ENCODE measurements at places on chromosomes 3 and 15.

DNA sequence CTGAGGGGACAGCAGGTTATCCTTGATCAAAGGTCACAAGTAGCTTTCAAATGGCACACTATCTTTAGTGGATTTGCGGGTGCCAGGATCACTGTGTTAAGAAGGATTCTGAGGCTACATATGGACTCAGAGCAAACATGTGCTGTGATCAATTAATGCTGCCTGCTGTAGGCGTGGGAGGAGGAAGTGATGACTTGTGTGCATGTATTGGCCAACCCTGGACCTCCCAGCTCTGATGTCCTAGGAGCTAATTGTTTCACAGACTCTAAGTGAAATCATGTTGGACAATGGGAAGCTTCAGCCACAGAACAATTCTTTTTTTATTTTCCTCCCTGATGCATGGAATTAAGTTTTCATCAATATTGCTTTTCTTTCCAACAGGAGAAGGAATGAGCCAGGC, 24.4 kb downstream of the FAH start:
- no peak for DNase-seq

GRCh38 chr3:181497358-181497757, 214.4 kb upstream of the SOX2 start:
- no peak for DNase-seq

- DNase-seq: peak; percentile 68
Observed at GRCh38 chr15:72199721-72200212, 2.2 kb upstream of the GRAMD2A start.

- DNase-seq: no peak
Observed at GRCh38 chr3:143063018-143063417, 56.6 kb upstream of the CHST2 start.

GRCh38 chr15:43872416-43873020, 45.7 kb downstream of the WDR76 start:
- peak; percentile 68 for DNase-seq

DNA sequence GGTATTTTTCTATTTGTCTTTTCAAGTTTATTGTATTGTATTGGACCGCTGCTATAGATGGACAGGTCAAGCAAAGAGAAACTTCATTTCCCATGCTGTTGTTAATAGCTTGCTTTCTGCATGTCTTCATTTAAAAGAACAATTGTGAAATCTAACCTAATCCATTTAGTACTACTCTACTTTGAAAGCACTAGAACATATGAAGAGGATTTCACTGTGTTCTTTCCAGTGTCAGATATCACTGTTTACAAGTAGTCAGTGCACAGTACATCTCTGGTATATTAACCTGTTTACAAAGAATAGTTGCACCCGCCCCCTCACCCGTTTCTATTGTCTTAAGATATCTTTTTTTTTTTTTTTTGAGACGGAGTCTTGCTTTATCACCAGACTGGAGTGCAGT, 21.8 kb upstream of the EDEM1 start:
- no peak for DNase-seq

- DNase-seq: no peak
Observed at GRCh38 chr15:91953432-91953831, 99.9 kb downstream of the SLCO3A1 start.

GRCh38 chr3:71425491-71426071, 157.9 kb downstream of the FOXP1 start:
- no peak for DNase-seq

GRCh38 chr3:128053614-128054013, 1.4 kb downstream of the SEC61A1 start:
- DNase-seq: no peak

DNA sequence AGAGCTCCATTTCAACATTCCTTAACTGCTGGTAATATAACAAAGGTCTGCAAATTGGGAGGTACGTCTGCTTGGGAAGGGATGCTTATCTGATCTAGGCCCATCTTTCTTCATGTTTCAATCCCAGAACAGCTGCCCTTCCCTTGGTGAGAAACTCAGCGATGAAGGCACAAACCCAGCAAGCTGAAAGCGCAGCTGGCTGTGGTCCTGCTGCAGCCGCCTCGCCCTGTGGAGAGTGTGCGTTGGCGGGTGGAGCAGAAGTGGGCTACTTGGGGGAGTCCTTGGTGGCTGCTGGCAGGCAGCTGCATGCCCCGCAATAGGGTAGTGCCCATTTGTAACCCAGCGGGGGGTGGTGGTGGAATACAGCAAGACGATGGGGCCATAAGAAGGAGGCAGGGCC, 160.6 kb upstream of the WNT5A start:
- DNase-seq: no peak

- DNase-seq: no peak
Observed at GRCh38 chr3:160287666-160288065, 62.4 kb downstream of the C3orf80 start.

GRCh38 chr3:188179006-188179966, 25.3 kb downstream of the LPP start:
- DNase-seq: no peak

DNA sequence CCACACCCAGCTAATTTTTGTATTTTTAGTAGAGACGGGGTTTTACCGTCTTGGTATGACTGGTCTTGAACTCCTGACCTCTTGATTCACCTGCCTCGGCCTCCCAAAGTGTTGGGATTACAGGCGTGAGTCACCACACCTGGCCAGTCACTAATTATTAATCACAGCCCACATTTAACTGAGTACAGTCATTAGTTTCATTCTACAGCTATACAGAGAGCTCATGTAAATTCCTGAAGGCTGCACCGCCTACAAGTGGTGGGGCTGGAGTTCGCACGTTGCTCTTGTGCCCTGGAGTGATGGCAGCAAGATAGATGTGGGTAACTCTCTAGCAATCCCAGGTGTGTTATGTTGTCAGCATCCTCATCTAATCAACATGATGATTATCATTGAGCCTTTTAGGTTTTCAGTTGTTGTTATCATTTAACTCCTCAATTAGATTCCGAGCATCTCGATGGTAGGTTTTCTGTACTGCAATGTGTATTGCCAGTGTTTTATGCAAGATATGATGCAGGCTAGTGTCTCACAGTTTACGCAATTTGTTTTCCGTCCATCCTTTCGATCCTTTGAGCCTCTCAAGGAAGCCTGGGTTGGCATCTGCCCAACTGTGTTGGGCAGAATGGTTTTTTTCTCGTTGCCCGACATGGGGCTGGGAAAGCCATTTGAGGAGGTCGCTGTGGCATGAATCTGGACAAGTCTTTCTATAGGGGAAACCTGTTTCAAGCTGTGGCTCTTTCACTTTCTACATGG, 216.3 kb downstream of the LPP start:
- DNase-seq: no peak

- DNase-seq: no peak
Observed at GRCh38 chr15:52080706-52081392, 31.7 kb downstream of the BCL2L10 start.

DNA sequence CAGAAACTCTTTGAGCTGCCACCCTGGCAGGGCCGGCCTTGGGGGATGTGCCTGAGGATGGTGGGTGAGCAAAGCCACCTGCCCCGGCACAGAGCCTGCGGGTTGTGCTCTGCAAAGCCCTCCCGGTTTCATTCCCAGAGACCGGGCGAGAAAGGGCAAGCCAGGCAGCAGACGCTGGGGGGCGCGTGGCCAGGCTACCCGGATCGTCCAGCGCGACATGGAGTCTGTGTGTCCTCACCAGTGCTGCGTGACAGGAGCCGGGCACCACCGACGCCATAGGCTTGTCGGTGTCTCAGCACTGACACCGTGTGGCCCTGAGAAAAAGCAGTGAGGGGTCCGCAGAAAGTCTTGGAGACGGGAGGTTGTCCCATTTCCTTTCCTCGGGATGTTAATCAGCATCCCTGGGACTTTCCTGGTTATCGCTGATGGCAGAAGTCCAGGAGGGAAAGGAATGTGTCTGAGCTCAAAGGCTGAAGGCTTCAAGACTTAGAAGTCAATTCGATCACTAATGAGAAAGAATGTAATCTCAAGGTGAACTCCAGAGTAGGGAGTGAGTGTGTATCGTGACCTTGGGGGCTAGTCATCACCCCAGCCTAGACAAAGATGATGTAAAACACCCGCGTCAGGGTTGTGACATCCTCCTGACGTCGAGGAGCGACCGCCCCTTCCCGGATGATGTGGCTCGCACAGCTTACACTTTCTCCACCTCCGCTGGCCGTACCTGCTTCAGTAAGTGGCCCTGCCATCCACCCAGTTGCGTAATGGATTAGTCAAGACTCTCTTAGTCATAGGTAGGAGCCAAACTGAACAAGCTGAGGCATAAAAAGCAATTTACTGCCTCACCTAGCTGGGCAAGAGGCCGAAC, 36.3 kb upstream of the PLA2G4E start:
- DNase-seq: peak; percentile 23

DNA sequence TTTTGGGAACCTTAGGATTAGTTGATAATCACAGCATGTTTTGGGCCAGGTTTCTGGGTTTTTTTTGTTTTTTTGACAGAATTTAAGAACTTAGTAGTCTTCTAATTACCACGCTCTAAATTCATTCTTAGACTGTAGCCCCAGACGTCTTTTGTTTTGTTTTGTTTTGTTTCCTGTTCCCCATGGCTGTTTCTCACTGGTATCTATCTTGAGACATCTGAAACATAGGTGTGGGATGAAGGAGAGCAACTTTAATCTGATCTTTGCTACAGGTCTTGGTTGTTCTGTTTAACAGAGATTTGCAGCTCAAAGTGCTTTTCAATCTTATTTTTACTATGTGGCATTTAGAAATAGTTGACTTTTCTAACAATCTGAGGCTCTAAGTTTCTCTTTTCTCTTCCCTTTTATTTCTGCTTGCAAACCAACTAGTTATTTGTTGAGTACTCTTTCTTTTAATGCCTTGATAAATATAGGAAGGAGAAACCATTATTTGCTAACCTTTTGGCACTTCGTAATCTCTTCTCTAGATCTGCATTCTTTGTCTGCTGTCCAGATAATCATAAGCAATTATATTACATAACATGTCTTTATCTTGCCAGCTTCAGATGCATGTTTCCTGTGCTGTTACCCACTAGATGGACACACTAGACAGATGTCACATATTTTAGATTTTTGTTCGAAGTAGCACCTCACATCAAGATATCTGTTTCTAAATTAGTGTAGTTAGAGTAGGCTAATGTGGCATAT, 40.9 kb downstream of the FBXL2 start:
- no peak for DNase-seq

DNA sequence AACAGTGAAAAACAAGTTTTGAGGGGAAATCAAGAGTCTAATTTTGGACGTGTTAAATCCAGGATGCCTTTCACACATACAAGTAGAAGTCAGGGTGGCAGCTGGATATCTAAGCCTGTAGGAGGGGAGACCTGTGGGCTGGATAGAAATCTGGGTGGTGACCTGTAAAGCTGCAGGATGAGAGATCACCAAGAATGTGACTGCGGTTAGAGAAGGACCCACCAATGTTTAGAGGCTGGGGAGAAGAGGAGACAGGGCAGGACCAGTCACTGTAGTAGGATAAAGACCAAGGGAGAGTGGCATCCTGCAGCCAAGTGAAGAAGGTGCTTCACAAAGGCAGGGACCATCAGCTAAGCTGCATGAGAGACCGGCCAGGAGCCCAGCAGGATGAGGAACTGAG, 36.2 kb downstream of the MRAS start:
- no peak for DNase-seq

DNA sequence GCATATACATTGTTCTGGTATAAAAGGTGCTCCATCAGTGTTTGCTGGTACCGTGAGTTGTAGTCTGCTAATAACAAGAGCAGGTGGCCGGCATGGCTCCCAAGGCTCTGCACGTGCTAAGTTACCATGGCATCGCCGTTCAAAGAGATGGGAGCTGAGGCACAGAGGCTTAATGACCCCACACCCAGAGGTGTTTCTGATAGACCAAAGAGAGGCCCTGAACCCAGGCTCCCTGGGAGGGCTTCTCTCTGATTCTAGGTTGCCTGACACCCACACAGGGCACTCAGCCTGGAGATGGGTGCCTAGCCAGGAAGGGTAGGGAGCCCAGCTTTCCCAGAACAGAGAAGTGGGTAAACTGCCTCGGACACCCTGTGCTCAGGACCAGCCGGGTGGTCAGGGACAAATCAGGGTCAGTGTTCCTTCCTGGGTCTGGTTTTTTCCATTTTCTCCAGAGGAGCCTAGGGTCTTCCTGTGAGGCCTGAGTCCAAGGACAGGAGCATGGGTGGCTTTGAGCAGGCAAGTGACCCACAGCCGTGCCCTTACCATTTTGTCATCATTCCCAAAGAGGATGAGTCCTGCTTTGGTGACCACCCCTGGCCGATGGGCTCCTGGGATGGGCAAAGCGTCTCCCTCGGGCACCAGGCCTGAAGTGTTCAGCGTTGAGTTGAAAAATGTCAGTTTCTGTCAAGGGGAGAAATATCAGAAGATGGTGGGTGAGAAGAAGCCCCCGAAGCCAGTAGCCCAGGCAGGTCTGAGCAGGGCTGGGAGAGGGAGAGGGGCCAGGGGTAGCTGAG, 27.3 kb downstream of the ALDH1L1 start:
- DNase-seq: no peak

- no peak for DNase-seq
Observed at GRCh38 chr15:62079594-62079993, 12.8 kb downstream of the C2CD4A start.

DNA sequence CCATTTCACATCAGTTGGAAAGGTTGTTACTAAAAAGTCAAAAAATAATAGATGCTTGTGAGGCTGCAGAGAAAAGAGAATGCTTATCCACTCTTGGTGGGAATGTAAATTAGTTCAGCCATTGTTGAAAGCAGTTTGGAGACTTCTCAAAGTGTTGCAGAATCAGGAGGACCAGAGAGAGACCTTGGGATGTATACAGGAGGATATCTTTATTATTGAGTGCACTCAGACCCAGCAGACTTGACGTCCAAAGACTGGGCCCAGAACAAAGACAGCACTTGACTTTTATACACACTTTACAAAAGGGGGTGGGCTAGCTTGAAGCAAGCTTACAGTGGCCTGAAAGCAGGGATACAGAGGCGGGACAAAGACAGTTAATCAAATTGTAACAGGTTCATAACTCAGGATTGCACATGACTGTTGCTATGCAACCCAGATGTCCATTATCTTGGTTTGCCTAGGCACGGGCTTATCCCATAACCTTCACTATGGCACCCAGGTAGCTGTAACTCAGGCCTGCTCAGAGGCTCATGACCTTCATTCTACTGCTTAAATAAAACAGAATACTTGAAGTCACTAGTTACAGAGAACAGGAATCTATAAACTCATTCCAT, 127.7 kb downstream of the SPATA16 start:
- DNase-seq: no peak

GRCh38 chr3:17489139-17489538, 253.3 kb downstream of the TBC1D5 start:
- no peak for DNase-seq

DNA sequence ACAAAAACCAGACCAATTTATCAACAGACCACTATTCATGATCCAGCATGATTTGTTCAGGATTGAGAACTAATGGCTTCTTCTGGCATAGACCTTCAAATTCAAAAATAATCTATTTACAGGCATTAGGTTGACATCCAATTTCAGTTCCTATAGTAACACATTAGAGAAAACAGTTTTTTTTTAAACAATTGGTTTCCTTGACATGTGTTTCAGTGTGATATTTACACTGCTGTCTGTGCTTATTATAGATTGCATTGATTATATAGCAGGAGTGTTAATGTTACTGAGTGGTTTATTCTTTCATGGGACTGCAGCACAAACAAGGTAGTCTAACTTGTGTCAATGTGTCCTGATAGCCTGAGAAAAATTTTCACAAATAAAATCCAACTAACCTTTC, 579.3 kb downstream of the PLOD2 start:
- no peak for DNase-seq

- no peak for DNase-seq
Observed at GRCh38 chr3:4599612-4600011, 106.5 kb downstream of the ITPR1 start.

- no peak for DNase-seq
Observed at GRCh38 chr3:36013425-36013824, 366.9 kb upstream of the STAC start.

- DNase-seq: no peak
Observed at GRCh38 chr15:66714543-66714981, 12.5 kb downstream of the SMAD6 start.

GRCh38 chr3:27456554-27456953, 27.6 kb downstream of the SLC4A7 start:
- no peak for DNase-seq

Data from Kasumi-1 (cell line).